Central memory CD4-positive, alpha-beta T cell (primary cell): ENCODE measurements at places on chromosomes 6 and 20.

GRCh38 chr6:158801655-158802294 is 17.4 kb downstream of the EZR start:
- DNase-seq, result no peak

DNA sequence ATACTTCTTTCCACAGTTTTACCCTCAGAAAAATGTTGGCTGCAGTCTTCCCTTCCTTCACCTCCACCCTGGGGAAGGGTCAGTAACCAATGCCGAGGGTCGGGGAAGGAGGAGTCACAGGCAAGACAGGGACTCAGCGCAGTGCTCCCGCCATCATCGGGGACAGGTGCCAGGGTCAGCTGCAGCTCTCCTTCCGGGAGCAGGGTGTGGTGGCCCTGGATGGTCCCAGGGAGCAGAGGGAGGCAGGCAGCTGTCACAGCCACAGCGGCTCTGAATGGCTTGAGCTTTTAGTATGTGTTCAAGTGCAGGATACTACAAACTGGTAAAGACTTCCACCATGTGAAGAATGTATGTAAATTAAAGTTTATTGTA is 26.0 kb upstream of the PI16 start:
- no peak for DNase-seq

GRCh38 chr6:31580807-31581433 is 1.3 kb downstream of the LTB start:
- peak; percentile 81 for DNase-seq

- DNase-seq, result no peak
These were observed 1.8 kb downstream of the MDGA1 start for GRCh38 chr6:37695857-37696219.

DNA sequence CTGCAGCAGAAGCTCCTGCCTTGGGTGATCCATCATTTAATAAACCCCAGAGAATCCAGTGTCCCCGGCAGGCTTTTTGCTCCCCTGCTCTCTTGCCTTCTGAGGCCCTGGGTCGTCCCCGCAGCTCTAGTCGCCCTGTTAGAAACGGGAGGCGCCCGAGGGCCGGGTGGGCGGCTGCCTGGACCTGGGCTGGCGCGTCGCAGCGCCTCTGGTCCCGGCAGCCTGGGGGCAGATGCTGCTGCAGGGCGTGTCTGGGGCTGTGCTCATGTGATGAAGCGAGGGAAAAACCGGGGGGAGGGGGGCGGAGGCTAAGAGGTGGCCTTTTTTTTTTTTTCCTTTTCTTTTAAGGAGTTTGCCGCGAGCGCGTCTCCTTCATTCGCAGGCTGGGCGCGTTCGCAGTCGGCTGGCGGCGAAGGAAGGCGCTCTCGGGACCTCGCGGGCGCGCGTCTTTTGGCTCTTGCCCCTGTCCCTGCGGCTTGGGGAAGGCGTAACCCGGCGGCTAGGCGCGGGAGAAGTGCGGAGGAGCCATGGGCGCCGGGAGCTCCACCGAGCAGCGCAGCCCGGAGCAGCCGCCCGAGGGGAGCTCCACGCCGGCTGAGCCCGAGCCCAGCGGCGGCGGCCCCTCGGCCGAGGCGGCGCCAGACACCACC is 394 bp downstream of the AKAP12 start:
- DNase-seq, result no peak

DNA sequence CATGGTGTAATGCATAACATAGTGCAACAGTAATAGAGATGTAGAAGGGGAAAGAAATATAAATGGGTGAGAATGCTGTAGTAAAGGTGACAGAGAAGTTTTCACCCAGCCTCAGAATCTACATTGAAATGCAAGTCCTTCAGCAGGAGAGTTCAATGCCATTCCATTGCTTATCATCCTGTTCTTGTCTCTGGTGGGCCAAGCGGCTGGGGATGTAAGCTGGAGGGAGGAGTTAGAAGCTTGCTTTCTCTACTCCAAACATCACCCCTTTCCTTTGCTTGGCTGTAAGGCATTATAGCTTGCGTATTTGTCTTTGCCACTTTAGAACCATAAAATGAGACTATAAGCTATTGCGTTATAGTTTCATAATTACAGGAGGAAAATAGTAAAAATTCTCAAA is 2.2 kb upstream of the FUT9 start:
- DNase-seq, result no peak

GRCh38 chr6:22082218-22082617 is 214.6 kb downstream of the PRL start:
- DNase-seq, result no peak

DNA sequence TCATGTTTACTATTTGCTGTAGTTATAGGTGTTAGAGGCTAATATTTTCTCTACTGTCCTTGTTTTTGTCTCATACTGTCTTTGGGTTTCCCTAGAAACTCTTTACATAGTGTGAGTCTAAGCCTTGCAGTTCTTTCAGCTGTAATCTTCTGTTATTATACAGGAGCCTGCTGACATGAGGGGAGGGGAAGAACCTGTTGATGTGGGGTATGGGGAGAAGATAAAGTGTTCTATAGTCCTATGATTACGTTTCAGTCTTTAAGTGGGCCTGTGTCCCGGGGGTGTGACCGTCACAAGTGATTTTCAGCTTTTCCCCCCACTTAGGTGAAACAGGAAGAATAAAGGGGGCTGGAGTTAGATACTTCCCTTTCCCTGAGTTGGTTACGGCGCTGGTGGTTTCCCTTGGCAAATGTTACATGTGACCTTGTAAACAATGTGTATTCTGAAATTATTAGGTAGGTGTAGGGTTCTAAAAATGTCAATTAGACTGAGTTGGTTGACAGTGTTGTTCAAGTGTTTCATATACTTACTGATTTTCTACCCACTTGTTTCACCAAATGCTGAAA is 41.3 kb downstream of the REV3L start:
- no peak for DNase-seq
